ENCODE measurements at places on chromosomes 11 and 22. TPM values are rescaled to one million over a fixed set of nuclear protein-coding genes. Genes with fewer than 3 reads are reported as not detected.

The CENATAC gene
- total RNA-seq = 33.4 TPM

The TBC1D10A gene
- 32.2 TPM for total RNA-seq

The GLYAT gene
- total RNA-seq = not detected

The XKR3 gene
- not detected for total RNA-seq

- no peak for DNase-seq
Observed at GRCh38 chr22:45208993-45209838, 31.5 kb downstream of the KIAA0930 start.

DNA sequence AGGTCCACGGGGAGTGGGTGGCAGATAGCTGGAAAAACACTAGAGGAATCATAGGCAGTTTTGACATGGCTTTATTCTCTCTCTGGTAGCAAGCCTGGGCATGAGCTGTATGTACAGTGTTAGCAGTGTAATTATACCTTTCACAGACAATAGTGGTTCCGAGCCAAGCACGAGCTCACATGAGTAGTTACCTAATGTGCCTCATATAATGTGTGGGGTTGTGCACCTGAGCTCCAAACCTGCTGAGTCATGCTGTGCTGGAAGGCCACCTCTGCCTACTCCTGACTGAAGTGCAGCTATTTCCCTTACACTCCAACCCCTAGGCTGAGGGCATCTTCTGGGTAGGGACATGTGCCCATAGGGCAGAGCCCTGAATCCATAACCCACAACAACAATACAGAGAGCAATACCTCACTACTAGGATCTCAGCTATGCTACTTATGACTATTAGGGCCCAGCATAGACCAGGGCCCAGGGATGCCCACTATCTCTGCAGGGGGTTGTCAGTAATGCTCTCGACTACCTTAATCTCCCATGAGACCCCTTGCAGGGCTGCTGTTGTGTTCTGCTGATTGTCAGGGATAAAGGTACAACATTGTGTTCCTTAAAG lies 432.1 kb downstream of the DYNC2H1 start:
- DNase-seq = no peak

DNA sequence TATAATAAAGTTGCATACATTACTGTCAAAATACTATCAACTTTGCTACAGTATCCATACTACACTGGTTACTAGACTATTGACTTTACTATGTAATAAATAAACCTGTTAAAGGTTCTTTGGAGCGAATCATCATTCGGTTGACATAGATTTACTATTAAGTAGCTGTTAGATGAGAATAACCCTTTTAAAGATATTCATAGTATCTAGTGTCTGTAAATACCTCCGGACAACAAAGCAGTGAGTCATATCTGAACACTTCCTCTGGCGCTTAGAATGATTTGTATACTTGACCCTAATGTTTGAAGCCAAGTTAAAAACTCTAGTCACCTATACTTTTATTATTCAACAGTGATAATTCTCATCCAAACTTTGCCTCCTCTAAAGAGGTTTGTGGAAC lies 84.7 kb downstream of the MSANTD4 start:
- no peak for DNase-seq

DNA sequence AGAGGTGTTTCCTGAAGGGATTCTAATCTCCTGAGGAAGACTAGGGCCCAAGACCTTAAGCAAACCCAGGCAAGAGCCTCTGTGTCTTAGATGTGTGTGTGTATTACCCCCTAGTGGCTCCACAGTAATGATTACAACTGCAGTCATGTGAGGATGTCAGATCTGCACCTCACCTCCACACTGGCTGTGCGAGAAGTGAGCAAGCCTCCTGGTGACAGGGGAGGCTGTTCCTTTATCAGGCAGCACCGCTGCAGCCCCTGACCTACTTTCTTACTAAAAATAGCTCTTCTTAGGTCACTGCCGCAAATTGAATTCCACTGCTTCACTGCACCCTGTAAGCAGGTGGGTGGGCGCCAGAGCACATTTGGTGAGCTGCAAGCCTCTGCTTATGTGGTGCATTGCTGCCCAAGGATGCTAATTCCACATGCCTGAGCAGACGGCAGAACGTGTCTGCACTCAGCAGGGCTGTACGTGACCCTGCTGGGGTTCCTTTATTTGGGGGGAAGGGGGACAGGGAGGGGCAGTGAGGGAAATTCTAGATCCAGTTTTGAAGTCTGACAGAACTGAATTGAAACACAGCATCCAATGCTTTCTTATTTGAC lies 112.4 kb downstream of the KCNC1 start:
- DNase-seq = no peak

GRCh38 chr22:40368016-40368415 lies 2.4 kb upstream of the SGSM3 start:
- DNase-seq = no peak

DNA sequence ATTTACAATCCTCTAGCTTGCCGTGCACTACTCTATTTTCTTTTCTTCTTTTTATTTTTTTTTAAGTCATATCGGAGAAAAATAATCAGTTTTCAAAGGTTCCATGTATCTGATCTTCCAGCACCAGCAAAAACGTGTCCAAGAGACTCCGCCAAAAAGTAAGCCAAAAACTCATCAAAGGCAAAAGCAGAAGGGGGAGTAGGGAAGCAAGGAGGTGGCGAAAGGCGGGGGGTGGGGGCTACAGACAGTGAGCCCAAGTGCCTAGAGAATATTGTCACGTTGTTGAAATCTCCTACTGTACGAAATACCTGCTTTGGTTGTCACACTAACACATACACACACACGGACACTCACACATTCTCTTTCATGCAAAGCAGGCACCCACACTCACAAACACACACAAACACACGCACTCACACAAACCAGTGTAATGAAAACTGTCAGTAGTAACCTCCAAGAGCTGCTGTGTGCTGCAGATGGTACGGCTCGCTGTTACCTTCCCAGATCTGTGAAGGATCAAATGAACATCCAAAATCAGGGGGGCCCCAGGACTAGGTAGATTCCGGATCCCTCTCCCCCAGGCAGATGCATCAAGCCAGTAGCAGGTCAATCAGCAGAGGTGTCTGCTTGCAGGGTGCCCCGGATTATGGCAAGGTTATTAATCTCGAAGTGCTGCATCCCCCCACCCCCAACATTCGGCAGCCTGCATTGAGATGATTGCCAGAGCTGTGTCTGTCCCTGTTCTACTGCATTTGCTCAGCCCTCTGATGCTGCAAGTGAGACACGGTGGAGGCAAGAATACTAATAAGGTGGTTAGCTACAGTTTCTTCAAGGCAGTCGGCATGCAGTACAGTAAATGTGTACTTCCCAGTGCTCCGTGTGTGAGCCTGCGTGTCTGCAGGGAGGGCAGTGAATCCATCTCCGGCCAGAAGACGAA lies at the start of gene LRRC4C:
Gene LRRC4C (minus strand): TSS at position 188 of the 937 bp plus-strand sequence.
- no peak for DNase-seq

GRCh38 chr11:70462818-70463477 lies 64.6 kb downstream of the CTTN start:
- DNase-seq = no peak

- no peak for DNase-seq
Observed at GRCh38 chr11:43732225-43732624, 51.7 kb downstream of the HSD17B12 start.

DNA sequence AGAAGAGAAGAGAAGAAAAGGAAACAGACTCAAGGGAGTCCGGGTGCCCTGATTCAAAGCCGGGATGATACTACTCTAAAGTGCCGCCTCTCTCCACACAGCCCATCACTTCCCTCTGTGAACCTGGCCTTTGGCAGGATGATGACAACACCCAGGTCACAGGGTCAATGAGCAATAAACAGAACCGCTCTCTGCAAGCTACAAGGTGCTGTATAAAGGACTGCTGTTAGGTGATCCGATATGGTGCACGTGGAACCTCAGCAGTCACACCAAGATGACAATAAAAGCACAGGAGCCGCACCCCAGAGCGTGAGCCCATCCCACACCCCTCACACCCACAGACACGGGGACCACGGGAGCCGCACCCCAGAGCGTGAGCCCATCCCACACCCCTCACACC lies 10.7 kb downstream of the TTLL1 start:
- peak; percentile 56 for DNase-seq

- no peak for DNase-seq
Observed at GRCh38 chr11:24709928-24710565, 213.2 kb downstream of the LUZP2 start.

DNA sequence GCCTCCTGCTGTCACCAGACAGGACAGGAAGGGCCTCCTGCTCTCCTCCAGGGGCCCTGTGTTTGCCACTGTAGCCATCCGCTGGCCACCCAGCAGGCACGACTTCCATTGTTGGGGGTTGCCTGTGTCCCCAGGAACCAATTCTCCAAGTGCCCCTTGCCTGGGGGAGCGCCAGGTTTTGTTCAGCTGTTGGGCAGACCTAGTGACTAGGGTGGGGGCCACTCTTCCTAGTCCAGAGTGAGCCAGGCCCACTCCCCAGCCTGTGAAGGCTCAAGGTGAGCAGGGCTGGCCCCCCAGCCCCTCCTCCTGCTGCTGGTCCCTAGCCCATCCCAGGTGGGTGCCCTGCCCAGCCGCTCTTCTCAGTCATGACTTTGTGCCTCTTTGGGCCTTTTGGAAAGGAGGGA lies 30.9 kb downstream of the OSBPL5 start:
- DNase-seq = peak; percentile 39

DNA sequence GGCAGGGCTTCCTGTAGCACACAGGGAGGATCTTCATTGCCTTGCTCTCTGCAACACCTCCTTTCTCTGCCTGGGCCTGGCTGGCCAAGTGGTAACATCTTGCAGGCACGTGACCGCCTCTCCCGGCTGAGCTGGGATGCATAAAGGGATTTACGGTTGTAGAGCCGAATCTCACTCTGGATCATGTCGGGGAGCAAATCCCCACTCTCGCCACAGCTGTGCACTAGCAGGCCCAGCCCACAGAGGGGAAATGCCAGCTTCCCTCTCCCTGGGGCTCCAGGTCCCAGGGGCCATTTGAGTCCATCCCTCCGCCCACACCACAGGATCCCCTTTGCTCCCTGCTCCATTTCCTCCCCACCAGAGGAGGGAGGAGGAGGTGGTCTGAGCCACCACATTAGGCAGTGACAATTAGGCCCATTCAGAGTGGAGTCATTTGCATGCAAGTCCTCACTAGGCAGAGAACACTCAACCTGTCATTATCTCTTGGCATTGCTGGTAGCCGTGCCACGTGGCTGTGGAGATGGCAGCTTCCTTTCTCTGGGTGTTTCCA lies 196.7 kb downstream of the DSCAML1 start:
- DNase-seq = no peak

GRCh38 chr22:27004434-27004833 lies 347.0 kb downstream of the MIAT start:
- DNase-seq = no peak

- DNase-seq = no peak
Observed at GRCh38 chr11:28243061-28243460, 134.9 kb downstream of the METTL15 start.

DNA sequence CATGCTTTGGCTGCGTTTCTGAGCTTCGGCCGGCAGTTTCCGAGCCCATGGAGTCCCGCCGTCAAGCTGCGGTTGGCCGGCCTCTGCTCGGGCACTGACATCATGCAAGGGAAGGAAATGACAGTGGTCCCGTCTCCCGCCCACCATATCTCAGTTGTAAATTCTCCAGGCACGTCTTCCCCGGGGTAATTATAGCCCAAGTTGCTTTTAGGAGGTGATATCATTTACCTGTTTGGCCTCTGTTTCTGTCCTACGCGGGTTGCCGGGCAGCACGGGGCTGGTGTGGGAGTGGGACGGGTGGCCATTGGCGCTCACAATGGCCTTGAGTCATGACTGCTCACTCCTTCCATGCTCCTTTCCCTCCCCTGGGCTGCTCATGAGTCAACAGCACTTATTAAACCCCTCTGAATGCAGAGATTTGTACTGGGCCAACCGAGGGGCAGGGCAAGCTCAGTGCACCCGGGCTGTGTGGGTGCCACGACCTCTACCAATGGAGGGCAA lies 4.2 kb upstream of the ANO1 start:
- DNase-seq = no peak

DNA sequence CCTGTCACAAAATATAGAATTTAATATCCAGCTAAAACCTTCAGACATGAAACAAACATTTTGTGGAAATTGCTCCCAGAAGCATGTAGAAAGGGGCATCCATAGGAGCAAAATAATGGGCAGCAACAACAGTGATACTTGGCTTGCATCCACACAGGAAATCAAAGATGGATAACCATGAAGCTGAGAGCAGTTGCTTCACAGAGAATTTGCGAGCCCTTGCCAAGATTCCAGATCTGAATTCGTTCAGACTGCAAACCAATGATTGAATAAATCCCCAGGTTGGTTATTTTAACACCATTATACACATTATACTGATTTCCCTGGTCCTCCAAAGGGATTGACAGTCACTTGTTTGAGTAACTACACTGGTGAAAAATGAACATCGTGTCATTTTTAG lies 15.6 kb upstream of the OR51L1 start:
- DNase-seq = no peak

DNA sequence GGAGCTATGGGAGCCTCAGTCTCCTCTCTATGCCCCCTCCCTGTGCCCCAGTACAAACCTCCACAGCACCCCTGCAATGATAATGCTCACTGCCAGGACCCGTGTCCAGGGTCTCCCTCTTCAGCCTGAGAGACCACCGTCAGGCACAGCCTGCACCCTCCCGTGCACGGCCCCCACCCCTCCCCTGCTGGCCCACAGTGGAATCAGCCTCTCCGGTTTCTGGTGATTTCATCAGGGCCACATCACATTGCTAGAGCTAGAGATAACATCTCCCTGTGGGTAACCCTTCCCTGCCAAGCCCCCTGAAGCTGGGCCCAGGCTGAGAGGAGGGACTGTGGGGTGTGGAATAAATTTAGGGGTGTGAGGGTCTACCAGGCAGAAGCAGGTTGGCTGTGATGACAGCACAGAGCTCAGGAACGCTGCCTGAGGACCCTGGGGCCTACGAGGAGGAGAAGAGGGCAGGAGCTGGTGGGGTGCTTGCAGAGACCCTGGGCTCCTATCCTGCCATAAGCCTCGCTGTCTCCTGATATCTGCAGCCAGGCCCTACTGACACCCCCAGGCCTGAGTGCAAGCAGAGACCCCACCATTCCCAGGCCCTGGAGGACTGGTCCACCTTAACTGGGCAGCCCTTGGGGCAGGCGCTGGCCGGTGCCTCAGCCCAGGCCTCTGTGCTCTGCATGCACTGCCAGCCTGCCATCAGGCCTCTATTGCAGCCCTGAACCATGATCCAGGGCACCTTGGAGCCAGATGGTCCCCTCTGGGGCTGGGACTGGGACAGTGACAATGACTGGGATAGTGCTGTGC lies at the start of gene KLHDC7B:
Gene KLHDC7B (plus strand): TSS at position 378 of the 804 bp plus-strand sequence. CDS start 345 bp downstream, at position 723.
- DNase-seq = no peak

- peak; percentile 85 for DNase-seq
Observed at GRCh38 chr22:50306753-50307749, at the start of gene PLXNB2. TSS of gene PLXNB2 (minus strand) at chr22:50307646. CDS start at chr22:50290584, 17,062 bp downstream.

GRCh38 chr22:26998716-26999115 lies 341.3 kb downstream of the MIAT start:
- no peak for DNase-seq
